ENCODE measurements at places on chromosomes 5 and 9.

DNA sequence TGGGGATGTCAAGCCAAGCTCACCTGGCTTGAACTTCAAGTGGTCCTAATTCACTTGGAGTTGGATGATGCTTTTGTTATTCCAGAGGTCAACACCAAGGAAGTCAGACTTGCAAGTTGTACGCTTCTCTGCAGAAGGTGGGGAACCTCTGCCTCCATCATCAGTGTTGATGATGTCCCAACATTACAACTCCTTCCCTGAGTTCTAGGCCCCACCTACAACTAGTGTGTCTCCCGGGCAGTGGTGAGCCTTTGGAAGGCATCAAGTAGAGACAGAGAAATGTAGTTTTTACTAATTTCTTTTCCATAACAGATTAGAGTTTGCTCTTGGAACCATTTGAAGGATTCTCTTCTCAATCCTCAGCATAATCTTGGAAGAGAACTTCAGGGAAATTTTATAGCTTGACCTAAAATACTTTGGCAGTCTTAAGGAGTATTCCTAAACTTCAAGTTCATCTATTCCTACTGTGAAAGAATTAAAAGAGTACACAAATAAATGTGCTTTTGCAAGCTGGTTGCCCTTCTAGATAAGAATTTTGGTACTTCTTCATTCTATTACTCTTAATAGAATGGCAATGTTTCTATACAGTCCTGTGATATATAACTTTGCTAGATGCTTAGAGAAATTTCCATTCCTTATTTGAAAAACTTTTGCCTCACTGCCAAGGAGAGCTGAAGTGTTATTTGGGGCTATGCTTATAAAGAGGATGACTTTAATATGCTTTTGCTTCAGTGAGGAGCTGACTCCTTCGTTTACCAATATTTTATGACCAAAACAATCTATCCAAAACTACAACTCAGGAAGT, 12.0 kb downstream of the MAMDC2 start:
- no peak for DNase-seq

- DNase-seq: no peak
Measured at GRCh38 chr9:4207881-4208615, 91.8 kb downstream of the GLIS3 start.

- no peak for DNase-seq
Measured at GRCh38 chr9:132876849-132877248, 1.2 kb downstream of the AK8 start.

DNA sequence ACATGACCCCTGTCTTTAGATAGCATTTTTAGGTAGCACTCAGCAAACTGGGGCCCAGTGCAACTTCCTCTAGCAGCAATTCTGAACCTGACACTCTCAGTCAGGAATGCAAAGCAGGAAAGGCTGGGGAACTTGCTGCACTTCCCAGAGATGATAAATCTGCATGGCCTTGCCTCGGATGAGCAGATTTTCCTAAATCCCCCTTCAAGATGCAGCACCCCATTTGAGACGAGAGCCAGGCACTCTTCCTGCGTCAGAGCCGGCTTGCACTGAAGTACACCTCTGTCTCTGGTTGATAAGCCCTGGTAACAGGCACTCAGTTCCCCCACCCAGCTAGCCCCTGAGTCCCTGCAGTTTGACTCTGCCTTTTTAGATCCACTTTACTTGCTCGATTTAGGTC, 296.7 kb upstream of the PANK3 start:
- DNase-seq: no peak

DNA sequence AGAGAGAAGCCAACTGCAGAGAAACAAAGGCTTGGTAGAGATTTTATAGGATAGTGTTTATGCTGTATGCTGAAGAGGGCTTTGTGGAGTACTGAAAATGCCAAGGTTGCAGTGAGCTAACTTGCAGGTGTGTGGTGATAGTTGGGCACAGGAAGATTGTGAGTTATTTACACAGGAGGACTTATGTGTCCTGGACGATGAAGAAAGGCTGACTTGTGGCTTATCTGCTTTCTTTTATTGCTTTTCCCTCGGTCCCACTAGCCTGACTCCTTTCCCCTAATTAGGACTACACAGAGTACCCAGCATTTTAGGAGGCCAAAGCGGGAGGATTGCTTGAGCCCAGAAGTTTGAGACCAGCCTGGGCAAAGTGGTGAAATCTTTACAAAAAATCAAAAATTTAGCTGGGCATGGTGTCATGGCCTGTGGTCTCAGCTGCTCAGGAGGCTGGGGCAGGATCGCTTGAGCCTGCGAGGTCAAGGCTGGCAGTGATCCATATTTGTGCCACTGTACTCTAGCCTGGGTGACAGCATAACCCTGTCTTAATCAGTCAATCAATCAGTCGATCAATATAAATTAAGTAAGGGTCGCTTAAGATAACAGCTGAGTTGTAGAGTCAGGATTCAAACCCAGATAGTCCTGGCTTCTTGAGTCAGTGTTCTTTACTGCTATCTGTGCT, 61.9 kb downstream of the UBE2R2 start:
- DNase-seq: no peak

GRCh38 chr5:110836851-110837250, 98.0 kb downstream of the SLC25A46 start:
- no peak for DNase-seq

DNA sequence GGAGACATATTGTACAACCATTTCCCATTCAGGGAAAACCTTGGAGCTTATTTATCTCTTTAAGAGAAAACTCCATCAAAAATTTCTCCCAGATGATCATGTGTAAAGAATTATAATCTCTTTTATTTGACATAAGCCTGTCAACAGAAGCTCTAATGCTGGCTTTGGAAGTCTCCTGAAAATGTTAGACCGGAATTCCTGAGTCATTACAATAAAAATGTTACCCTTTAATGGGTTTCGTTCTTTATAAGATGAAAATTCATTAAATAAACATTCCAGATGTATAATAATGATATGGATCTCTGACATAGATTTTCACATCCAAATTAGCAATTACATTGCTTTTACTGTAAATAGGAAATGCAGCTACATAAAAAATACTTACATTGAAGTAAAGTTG, 1036.4 kb downstream of the EFNA5 start:
- DNase-seq: no peak

- DNase-seq: no peak
Measured at GRCh38 chr9:86990290-86990689, 43.0 kb upstream of the GAS1 start.

DNA sequence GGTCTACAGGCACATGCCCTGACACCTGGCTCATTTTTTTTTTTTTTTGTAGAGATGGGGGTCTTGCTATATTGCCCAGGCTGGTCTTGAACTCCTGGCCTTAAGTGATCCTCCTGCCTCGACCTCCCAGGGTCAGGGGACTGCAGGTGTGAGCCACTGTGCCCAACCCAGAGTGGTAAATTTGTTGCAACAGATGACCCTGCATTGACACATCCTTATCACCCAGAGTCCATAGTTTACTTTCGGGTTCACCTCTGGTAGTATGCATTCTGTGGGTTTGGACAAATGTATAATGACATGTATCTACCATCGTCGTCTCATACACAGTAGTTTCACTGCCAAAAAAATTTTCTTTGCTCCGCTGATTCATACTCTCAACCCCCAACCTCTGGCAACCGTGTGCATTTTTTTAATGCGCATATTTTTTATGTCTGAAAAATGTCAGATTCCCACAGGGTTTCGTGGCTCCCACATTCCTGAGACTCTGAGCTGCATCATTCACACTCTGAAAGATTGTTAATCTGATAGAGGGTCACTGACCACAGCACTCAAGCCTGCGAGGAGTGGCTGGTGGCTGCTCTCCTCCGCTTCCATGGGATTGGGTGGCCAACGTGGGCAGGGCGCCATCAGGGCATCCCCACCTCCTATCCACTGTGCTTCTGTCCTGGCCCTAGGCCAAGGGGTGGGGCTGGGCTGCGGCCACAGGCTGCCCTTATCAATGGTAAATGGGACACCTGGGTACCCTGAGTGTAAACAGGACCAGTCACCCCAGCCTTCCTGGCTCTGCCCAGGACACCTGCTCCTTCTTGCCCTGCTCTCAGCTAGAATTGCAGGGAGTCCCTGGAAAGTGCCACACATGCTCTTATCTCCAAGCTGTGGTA, 9.6 kb downstream of the NDST1 start:
- DNase-seq: no peak

DNA sequence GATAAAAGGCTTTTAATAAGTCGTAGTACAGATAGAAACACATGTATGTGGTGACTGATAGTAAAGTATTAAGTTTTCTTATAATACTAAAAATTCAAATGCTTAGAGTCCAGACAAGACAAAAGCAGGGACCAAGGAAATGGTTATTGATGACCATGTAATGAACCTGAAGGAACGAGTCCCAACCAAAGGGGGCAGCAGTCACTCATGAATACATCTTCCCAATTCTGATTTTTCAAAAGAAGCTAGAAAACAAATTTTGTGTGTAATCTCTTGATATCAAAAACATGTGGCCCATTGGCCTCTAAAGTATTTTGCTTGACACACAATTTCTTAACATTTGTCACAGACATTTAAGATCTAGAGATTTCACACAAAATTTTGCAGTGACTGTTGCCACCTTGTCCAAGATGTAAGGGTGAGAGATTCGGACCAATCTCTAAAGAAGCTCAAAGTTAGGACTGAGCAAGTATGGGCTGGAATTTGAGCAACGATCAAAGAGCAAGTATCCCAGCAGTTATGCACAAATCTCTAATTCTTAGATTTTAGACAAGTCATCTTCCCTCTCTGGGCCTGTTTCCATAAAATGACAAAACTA, 66.8 kb downstream of the ARL15 start:
- no peak for DNase-seq

DNA sequence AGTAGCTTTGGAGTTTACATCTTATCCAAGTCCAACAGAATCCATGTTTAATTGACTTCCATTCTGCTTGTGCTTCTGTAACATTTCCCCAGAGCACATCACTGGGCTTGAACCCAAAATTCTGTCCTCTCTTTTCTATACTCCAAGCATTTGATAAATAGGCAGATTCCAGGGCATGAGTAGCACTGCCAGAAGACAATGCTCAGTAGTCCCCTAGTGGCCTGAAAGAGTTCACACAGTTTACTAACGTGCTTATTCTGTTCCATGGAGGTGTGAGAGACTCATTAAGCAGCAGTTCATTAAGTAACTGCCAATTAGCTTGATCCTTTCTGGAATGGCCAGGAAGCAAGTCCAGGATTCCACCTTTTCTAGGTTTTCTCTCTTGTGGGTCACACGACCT, 9.4 kb upstream of the GABRA6 start:
- no peak for DNase-seq

GRCh38 chr9:3513265-3513818, 12.5 kb downstream of the RFX3 start:
- DNase-seq: no peak

DNA sequence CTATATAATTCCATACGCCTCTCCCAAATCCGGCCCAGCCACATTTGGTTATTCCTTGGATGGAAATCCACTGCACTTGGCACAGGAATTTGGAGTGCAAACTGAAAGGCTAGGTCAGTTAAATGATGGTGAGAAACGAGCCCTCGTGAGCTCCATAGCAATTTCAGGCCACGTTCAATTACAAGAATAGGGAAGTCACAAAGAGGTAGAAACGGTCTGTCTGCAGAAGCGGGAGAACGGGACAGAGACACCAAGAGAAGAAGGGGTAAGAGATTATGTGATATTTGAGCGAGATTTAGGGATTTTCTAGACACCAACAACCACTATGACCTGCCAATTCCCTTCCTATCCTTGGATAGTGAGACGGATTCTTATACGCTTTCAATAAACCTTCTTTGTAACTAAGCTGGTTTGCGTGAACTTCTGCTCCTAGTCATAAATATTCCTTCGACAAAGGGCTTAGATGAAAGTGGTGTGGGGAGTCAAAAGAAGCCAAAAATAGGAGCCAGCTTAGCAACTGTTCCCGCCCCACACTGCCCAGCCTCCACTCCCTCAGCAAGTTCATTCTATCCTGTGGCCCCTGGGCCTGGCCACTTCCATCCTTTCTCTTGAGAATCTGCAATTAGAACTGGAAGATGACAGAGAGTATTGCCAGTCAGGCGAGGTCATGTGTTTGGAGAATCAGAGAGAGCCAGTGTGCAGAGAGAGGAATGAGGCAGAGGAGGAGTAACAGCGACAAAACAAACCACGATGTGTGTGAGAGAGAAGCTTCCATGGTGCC, 118.4 kb downstream of the ZNF608 start:
- DNase-seq: no peak

DNA sequence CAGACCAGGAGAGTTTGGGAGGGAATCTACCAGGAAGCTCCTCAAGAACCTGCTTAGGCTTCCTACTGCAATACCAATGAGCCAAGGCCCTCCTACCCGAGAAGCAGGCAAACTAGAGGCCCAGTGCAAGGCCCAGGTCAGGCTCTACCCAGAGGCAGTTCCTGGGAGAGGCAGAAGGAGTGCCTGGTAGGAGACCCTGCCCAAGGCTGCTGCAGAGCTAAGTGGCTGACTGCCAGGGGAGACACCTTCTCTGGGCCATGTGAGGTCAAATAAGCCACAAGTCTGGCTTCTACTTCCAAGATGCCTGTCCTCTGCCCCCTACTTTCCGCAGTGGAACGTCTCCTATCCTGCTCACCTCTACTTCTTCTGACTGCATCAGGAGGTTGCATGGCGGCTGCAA, 17.8 kb downstream of the ACSL6 start:
- no peak for DNase-seq

- no peak for DNase-seq
Measured at GRCh38 chr5:171776213-171776612, 9.4 kb upstream of the SMIM23 start.

- no peak for DNase-seq
Measured at GRCh38 chr5:1331861-1332405, 13.0 kb downstream of the CLPTM1L start.

DNA sequence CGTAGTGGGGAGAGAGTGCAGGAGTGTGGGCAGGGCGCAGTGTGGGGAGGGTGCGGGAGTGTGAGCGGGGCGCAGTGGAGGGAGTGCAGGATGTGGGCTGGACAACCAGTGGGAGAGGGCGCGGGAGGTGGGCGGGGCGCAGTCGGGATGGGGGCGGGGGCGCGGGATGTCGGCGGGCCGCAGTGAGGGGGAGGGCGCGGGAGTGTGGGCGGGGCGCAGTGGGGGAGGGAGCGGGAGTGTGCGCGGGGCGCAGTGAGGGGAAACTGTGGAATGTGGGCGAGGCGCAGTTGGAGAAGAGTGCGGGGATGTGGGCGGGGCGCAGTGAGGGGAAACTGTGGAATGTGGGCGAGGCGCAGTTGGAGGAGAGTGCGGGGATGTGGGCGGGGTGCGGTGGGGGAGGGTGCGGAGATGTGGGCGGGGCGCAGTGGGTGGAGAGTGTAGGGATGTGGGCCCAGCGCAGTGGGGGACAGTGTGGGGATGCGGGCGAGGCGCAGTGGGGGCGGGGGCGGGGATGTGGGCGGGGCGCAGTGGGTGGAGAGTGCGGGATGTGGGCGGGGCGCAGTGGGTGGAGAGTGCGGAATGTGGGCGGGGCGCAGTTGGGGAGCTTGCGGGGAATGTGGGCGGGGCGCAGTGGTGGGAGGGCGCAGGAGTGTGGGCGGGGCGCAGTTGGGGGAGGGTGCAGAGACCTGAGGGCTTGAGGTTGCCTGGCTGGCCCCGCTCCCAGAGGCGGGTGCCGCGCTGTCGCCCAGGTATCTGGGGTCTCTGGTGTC, at the start of gene NXNL2:
NXNL2 (plus strand) TSS at position 723 of the 770 bp plus-strand sequence. CDS start 257 bp downstream, outside the sequence.
- DNase-seq: peak; percentile 22

- DNase-seq: no peak
Measured at GRCh38 chr9:78574354-78575045, 277.6 kb downstream of the PSAT1 start.

GRCh38 chr9:21696411-21696871, 106.0 kb upstream of the MTAP start:
- DNase-seq: no peak

- DNase-seq: no peak
Measured at GRCh38 chr9:111001526-111001925, 36.7 kb downstream of the LPAR1 start.

Data from stimulated activated CD8-positive, alpha-beta memory T cell treated with anti-CD3 and anti-CD28 coated beads, Interleukin-4, amount 100 ng/mL, for 4 hours (primary cell).